ENCODE measurements at places on chromosomes 7 and 10.

- no peak for DNase-seq
Observed at GRCh38 chr10:14102056-14102455, 228.7 kb downstream of the FRMD4A start.

GRCh38 chr10:98340261-98340939 is 72.4 kb upstream of the LOXL4 start:
- DNase-seq, result no peak

GRCh38 chr7:116152276-116152675 is 58.1 kb upstream of the TES start:
- DNase-seq, result no peak

GRCh38 chr7:29194206-29194593 is 375 bp upstream of the CHN2 start:
- no peak for DNase-seq

- DNase-seq, result no peak
Observed at GRCh38 chr10:122617476-122618270, 57.1 kb downstream of the DMBT1 start.

GRCh38 chr7:133746847-133747246 is 380.3 kb upstream of the LRGUK start:
- no peak for DNase-seq

DNA sequence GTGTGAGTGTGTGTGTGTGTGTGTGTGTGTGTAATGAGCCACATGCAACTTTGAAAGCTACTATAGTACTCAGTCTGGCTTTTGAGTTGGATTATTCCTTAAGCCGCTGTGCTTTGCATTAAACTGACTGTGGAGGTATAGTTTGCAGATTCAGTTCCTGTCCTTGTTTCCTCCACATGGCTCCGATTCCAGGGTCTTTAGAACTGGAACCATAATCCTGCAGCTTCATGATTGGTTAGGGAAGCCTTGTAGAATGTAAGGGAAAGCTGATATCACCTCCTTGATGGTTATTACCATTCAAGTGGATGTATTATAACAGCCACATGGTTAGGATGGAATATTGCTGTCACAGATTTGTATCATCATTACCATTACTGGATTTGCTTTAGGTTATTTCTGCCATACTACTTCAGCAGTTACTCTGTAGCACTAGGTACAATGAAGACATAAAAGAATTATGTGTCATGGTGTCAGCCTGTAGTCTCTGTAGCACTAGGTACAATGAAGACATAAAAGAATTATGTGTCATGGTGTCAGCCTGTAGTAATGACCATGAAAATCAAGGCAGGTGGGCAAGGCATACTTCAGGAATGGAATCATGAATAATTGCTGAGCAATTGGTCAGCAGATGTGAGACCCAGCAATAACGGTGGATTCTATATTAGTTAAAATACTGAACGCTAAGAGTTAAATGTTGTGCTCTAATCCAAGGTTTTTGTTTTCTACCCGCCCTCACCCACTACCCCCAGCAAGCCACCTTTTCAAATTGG is 275.1 kb upstream of the FZD1 start:
- no peak for DNase-seq

- DNase-seq, result no peak
Observed at GRCh38 chr7:105532709-105533460, 884 bp downstream of the RINT1 start.

DNA sequence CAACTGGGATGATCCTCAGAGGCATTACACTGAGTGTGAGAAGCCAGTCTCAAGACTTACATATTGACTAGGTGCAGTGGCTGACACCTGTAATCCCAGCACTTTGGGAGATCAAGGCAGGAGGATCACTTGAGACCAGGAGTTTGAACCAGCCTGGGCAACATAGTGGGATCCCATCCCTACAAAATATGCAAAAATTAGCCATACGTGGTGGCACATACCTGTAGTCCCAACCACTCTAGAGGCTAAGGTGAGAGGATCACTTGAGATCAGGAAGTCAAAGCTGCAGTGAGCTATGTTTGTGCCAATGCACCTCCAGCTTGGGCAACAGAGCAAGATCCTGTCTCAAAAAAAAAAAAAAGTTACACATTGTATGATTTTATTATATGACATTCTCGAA is 23.5 kb upstream of the TNPO3 start:
- no peak for DNase-seq

- DNase-seq, result no peak
Observed at GRCh38 chr7:25109276-25109675, 15.8 kb downstream of the CYCS start.
